ENCODE measurements at places on chromosomes 6 and 20. TPM values are rescaled to one million over a fixed set of nuclear protein-coding genes. Genes with fewer than 3 reads are reported as not detected.

Gene CTSZ
- 180 TPM for polyA plus RNA-seq

Gene R3HDML
- polyA plus RNA-seq = not detected

Gene BPIFB4
- not detected for polyA plus RNA-seq

DNA sequence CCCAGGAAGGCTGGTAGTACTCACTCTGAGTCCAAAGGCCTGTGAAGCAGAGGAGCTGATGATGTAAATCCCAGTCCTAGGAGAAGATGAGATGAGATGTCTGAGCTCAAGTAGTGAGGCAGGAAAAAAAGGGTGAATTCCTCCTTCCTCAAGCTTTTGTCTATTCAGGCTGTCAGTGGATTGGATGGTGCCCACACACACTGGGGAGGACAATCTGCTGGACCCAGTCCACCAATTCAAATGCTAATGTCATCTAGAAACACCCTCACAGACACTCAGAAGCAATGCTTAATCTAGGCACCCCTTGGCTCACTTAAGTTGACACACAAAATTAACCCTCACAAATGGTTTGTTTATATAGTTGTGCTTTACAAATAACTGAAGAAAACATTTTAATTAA lies 94.6 kb downstream of the CD109 start:
- no peaks in the 10 kb centered on the region for H3K4me1 ChIP-seq
- DNase-seq = no peak
- no peak overlapping the region for H3K4me3 ChIP-seq
- no peaks in the 10 kb centered on the region for H3K27me3 ChIP-seq

DNA sequence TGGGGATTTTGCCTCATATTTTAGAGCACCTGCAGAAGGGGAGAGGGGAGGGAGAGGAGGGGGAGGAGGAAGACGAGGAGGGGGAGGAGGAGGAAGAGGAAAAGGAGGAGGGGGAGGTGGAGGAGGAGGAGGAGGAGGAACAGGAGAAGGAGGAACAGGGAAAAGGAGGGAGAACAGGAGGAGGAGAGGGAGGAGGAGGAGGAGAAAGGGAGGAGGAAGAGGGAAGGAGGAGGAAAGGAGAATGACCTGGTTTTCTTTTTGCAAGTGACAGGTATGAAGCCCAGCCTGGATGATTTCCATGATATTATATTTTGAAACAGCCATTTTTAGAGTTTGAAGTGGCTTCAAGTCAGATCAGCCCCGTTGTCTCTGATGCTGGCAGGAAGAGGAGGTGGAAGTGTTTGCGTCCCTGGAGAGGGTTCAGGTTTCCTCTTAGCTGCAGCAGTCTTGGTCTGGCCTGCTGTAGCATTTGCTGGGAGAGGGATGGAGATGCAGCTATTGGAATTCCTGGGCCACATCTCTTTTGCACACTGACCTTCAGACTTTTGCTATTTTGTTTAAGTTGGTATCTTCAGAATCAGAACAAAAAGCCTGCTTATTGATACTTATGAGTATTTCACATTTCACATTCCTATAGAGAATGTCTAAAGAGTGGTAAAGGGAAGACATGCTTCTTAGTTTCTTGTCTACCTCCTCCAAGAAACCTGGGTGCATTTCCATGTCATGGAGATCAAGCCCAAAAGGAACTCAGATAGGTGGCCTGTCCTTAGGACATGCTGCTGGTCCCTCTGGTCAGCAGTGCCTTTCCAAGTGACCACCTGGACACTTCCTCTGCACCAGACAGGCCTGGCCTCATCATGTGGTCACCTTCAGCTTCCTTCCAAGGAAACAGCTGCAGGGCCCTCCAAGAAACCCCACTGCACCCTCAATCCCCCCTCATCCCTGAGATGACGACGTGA lies 54.3 kb upstream of the IYD start:
- no peaks in the 10 kb centered on the region for H3K27me3 ChIP-seq
- no peaks in the 10 kb centered on the region for H3K36me3 ChIP-seq
- no peak for DNase-seq
